ENCODE measurements at places on chromosomes 6 and 20. TPM values are rescaled to one million over a fixed set of nuclear protein-coding genes. Genes with fewer than 3 reads are reported as not detected.
A peak's percentile ranks its signal among the peaks of the same experiment; 100 is the strongest.

DNA sequence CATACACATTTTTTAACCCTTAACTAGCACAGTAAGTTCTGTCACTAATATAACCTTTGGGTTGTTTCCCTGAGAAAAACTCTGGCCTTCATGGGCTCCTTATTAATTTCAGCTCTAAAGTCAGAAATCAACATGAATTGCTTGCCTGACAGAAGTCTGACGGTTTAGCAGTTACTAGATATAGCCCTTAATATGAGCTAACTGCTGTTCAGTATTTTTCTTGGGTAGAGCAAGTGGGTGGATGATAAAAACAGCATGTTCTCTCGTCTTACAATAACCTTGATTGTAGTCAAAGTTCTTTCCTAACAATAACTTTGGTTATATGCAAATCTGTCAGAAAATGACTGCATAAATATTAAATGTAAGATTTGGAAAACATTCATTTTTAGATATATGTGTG lies 81.0 kb downstream of the SH3BGRL2 start:
- H3K4me3 ChIP-seq = no peak overlapping the region
- H3K27me3 ChIP-seq = peaks cover 4% of the 10 kb centered on the region

GRCh38 chr6:144659202-144660182 lies 374.4 kb downstream of the UTRN start:
- peak overlapping the region; percentile 81 for H3K27ac ChIP-seq
- H3K4me3 ChIP-seq = peak overlapping the region; percentile 52
- H3K27me3 ChIP-seq = no peaks in the 10 kb centered on the region

- no peaks in the 10 kb centered on the region for H3K36me3 ChIP-seq
- DNase-seq = no peak
- H3K4me3 ChIP-seq = no peak overlapping the region
- no peaks in the 10 kb centered on the region for H3K4me1 ChIP-seq
- no peak overlapping the region for H3K27ac ChIP-seq
These were observed 43.4 kb downstream of the SLC22A3 start for GRCh38 chr6:160391419-160392116.

DNA sequence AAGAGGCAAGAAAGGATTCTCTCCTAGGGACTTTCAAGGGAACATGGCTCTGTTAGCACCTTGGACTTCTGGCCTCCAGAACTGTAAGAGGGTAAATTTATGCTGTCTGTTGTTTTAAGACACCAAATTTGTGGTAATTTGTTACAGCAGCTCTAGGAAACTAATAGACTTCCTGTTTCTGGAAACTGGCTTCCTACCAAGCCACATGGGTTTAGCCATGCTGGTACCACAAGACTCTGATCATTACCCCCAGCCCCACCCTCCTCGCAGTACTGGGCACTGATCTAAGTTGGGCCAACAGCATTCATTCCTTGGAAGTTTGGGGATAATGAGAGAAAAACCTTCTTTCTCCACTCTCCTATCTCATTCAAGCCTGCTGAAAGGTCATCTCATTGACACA lies 109.5 kb upstream of the SMLR1 start:
- H3K4me3 ChIP-seq = no peak overlapping the region
- no peak overlapping the region for H3K27ac ChIP-seq
- no peak for DNase-seq
- H3K27me3 ChIP-seq = no peaks in the 10 kb centered on the region
- peaks cover 14% of the 10 kb centered on the region for H3K4me1 ChIP-seq

DNA sequence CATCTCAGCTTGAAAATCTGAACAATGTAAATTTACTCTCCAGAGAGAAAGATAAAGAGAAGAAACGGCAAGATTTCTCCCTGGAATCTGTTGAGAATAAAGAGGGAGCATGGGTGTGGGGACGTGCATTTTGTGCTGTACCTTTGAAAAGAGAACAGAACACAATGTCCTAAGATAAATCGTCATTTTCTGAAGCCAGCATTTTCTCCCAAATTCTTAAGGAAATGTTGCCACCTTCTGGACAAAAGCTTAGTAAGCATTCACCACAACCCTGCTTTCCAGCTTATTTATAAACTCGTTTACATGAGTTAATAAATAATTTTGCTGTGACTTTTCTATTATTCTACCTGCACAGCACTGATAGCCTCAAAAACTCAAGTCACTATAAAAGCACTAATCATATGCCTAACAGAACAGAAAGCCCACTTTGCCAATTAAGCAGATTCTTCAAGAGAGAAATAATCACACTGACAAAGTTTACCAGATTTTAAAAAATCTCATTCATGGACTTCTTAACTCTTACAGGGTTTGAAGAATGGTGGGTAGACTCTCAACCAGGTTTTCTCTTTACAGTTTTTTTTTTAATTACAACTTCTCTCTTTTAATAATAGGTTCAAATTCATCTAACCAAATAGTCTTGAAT lies 155.8 kb downstream of the MBOAT1 start:
- no peaks in the 10 kb centered on the region for H3K27me3 ChIP-seq
- no peaks in the 10 kb centered on the region for H3K36me3 ChIP-seq
- no peaks in the 10 kb centered on the region for H3K4me1 ChIP-seq
- DNase-seq = no peak
- H3K4me3 ChIP-seq = no peak overlapping the region
- H3K27ac ChIP-seq = no peak overlapping the region

- no peaks in the 10 kb centered on the region for H3K27me3 ChIP-seq
- no peak for DNase-seq
- no peak overlapping the region for H3K4me3 ChIP-seq
- peaks cover 13% of the 10 kb centered on the region for H3K36me3 ChIP-seq
- H3K27ac ChIP-seq = no peak overlapping the region
- H3K4me1 ChIP-seq = peaks cover 13% of the 10 kb centered on the region
These were observed 4.7 kb downstream of the SAPCD1 start for GRCh38 chr6:31767096-31767645.

- H3K4me3 ChIP-seq = no peak overlapping the region
- no peak overlapping the region for H3K27ac ChIP-seq
- peak; percentile 9 for DNase-seq
- H3K4me1 ChIP-seq = peaks cover 6% of the 10 kb centered on the region
These were observed 309.3 kb downstream of the PRL start for GRCh38 chr6:21987501-21987957.

DNA sequence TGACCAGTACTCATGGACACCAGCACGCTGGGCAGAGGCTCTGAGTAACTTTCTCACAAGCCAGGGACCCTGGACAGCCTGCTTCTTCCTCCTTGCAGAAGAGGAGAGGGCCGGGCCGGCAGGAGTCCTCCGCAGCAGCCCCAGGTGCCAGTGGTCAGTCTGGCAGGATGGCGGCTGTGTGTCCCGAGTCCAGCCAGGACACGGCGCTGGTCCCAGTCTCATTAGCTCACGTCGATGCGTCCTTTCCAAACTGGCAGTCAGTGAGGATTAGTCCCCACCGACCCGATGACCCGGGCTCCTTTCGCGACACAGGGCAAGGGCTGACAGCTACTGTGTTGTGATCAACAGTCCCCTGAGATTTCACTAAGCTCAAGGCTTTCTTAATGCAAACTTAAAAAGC lies 267.0 kb downstream of the TAF4 start:
- no peak for DNase-seq
- no peaks in the 10 kb centered on the region for H3K4me1 ChIP-seq
- peaks cover 7% of the 10 kb centered on the region for H3K27me3 ChIP-seq
- H3K4me3 ChIP-seq = no peak overlapping the region

GRCh38 chr6:110415086-110415916 lies at the start of gene DDO:
DDO (minus strand) TSS chr6:110415575; CDS start chr6:110413462, 2,113 bp downstream.
- no peak within 1 kb of the TSS for H3K4me3 ChIP-seq
- H3K27me3 ChIP-seq = peaks cover 4% of the 10 kb centered on the region
- H3K36me3 ChIP-seq = no peaks in the 10 kb centered on the region
- no peak within 1 kb of the TSS for H3K27ac ChIP-seq
- DNase-seq = no peak

- H3K27me3 ChIP-seq = no peaks in the 10 kb centered on the region
- peaks cover 31% of the 10 kb centered on the region for H3K36me3 ChIP-seq
- H3K27ac ChIP-seq = no peak overlapping the region
- no peak overlapping the region for H3K4me3 ChIP-seq
- no peaks in the 10 kb centered on the region for H3K4me1 ChIP-seq
These were observed 47.4 kb downstream of the TRMT11 start for GRCh38 chr6:126033696-126034095.

- peaks cover 23% of the 10 kb centered on the region for H3K36me3 ChIP-seq
- DNase-seq = peak; percentile 79
- peaks cover 66% of the 10 kb centered on the region for H3K4me1 ChIP-seq
- H3K27me3 ChIP-seq = no peaks in the 10 kb centered on the region
- H3K27ac ChIP-seq = peak overlapping the region; percentile 97
- peak overlapping the region; percentile 68 for H3K4me3 ChIP-seq
These were observed 68.3 kb downstream of the ADTRP start for GRCh38 chr6:11710311-11710761.

DNA sequence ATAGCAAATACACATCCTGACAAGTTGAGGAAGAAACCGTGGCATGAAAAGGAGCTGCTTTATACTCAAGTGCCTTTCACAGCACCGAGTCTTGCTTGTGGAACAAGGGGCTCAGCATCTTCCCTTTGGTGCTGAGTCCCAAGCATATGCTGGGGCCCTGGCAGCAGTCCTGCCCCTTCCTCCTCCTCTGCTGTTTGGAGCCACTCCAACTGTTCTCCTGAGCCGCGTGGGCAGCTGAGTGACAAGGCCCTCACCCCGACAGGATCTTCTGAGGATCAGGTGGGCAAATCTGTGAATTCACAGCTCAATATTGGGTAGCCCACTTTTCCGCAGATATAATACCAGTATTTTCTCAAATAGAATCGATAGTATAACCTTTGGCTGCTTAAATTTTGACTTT lies 24.7 kb downstream of the DACT2 start:
- DNase-seq = no peak
- H3K36me3 ChIP-seq = no peaks in the 10 kb centered on the region
- H3K4me3 ChIP-seq = no peak overlapping the region
- H3K27ac ChIP-seq = no peak overlapping the region

GRCh38 chr6:138339024-138339423 lies 38.7 kb upstream of the SMIM28 start:
- no peak overlapping the region for H3K27ac ChIP-seq
- DNase-seq = no peak
- no peaks in the 10 kb centered on the region for H3K4me1 ChIP-seq
- no peaks in the 10 kb centered on the region for H3K36me3 ChIP-seq

DNA sequence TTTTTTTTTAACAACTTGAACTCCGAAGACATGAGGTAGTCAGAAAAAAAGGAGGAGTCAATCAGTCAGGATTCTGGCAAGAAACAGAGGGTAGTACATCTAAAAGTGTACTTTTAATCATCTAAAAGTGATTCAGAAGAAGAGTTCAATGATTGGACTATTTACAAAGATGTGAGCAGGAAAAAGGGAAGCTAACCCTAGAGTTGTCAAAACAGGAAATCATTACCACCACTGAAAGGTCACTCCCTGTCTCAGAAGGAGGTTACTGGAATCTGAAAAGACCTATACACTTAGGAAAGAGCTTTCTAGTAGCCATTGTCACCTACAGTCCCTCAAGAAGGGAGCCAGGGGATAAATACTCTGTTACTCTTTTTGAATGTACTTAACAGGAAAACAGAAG lies 16.7 kb upstream of the LMBRD1 start:
- no peaks in the 10 kb centered on the region for H3K27me3 ChIP-seq
- DNase-seq = no peak

GRCh38 chr6:130407032-130407431 lies 41.2 kb downstream of the TMEM200A start:
- DNase-seq = no peak
- no peak overlapping the region for H3K4me3 ChIP-seq
- no peak overlapping the region for H3K27ac ChIP-seq
- H3K4me1 ChIP-seq = peaks cover 5% of the 10 kb centered on the region

- no peak overlapping the region for H3K4me3 ChIP-seq
- H3K27ac ChIP-seq = no peak overlapping the region
- no peaks in the 10 kb centered on the region for H3K36me3 ChIP-seq
- DNase-seq = no peak
- H3K27me3 ChIP-seq = no peaks in the 10 kb centered on the region
These were observed 165.0 kb downstream of the HTR1B start for GRCh38 chr6:77298283-77298682.

DNA sequence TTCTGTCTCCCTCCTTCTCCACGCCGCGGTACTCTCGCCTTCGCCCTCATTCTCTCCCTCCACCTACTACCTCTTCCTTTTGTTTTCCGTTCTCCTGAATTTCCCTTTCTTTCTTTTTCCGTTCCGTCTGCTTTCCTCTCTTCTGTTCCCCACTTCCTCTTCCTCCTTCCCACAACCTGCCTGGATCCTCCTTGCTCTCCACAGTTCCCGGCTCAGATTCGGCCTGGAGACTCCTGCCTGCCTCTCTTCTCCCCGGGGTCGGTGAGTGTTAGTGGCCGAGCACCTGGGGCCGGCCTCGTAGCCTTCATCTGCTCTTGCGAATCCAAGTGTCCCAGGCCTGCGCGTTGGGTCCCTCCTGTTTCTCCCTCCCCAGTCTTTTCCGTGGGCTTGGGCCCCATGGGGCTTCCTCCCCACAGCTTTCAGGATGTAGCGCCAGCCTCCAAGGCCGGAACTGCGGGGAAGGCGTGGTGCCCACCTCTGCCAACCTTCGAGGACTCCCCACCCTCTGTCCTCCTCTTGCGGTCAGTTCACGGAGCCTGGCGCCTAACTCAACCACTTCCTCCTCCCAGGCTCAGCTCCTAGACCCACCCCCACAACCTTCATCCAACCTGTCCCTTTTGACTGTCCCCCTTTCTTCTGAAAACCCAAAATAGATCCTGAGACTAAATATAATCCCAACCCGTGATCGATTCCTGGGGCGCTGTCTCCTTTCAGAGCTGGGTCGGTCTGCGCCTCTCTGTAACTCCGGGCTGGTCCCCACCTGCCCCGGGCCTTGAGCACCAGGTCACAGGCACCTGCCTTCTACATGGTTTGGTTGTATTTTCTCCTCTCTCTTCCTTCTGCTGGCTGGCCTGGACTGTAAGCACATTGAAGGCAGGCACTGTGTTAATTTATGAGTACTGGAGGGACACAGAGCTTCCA lies 6.8 kb downstream of the NRN1 start:
- peaks cover 86% of the 10 kb centered on the region for H3K27me3 ChIP-seq
- peaks cover 60% of the 10 kb centered on the region for H3K4me1 ChIP-seq
- no peak for DNase-seq
- peak overlapping the region; percentile 10 for H3K27ac ChIP-seq
- H3K36me3 ChIP-seq = peaks cover 20% of the 10 kb centered on the region
- H3K4me3 ChIP-seq = peak overlapping the region; percentile 11

- H3K4me3 ChIP-seq = peak overlapping the region; percentile 95
- H3K4me1 ChIP-seq = peaks cover 65% of the 10 kb centered on the region
These were observed 59.2 kb upstream of the CEP85L start for GRCh38 chr6:118710616-118711015.

The PDE7B gene
- 0.12 TPM for total RNA-seq

The MEP1A gene
- not detected for total RNA-seq

The RBPJL gene
- total RNA-seq = not detected

The TCF21 gene
- not detected for total RNA-seq

The FHL5 gene
- not detected for total RNA-seq

The ACSS1 gene
- 16.2 TPM for total RNA-seq

The GSTA3 gene
- not detected for total RNA-seq

The ADTRP gene
- total RNA-seq = 24.1 TPM

The MYO6 gene
- 6.4 TPM for total RNA-seq

The CRISP3 gene
- total RNA-seq = not detected

The TMEM74B gene
- total RNA-seq = 1.3 TPM

Measured in activated CD4-positive, alpha-beta memory T cell treated with anti-CD3 and anti-CD28 coated beads for 36 hours (primary cell).